ENCODE measurements at places on chromosomes 11 and 22.
A peak's percentile ranks its signal among the peaks of the same experiment; 100 is the strongest.

DNA sequence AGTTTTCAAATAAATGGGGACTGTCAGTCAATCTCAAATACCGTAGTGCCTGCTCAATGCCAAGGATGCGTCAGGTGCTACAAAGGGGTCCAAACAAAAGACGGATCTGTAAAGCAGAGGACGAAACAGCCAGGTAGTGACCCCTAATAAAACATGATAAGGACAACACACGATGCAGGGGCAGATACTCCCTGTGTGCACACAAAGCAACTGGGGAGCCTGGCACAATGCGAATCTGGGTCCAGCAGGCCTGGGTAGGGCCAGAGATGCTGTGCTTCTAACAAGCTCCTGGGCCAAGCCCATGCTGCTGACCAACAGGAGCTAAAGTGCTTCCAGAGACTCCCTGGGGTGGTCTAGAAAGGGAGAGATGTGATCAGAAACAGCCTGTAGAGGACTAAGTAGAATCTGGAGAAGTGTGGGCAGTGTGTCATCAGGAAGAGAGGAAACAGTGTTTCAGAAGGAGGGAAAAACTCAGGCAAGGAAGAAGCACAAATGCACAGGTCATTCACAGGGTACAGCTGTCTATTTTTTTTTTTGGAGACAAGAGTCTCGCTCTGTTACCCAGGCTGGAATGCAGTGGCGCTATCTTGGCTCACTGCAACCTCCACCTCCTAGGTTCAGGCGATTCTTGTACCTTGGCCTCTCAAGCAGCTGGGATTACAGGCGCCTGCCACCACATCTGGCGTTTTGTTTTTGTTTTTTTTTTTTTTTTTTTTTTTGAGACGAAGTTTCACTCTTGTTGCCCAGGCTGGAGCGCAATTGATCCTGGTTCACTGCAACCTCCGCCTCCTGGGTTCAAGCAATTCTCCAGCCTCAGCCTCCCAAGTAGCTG, 74.5 kb downstream of the MICAL3 start:
- no peak for DNase-seq

DNA sequence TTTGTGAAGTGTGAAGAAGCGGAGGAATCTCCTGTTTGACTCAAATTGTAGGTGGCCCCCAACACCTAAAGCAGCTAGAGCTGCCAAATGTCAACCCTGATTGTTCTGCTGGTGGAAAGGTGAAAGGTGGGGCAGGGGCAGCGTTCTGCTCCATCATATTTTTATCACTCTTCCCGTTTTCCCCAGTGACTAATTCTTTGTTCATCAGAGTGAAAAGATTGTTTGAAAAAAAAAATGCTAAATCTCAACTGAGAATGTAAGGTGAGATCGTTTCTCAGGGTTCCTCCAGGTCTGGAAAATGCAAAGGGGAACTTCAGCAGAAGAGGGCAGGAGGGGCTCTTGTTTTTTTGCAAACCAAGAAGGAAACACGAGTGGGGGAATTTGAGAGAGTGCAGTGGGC, 137.7 kb downstream of the MN1 start:
- no peak for DNase-seq

- no peak for DNase-seq
Measured at GRCh38 chr11:5546457-5546856, 1.9 kb downstream of the OR52H1 start.

- DNase-seq, result no peak
Measured at GRCh38 chr11:78227921-78228320, 39.2 kb downstream of the USP35 start.

- DNase-seq, result no peak
Measured at GRCh38 chr22:44390613-44390970, 77.8 kb upstream of the SHISAL1 start.

GRCh38 chr11:66739983-66740382, 11.0 kb upstream of the SPTBN2 start:
- peak; percentile 14 for DNase-seq

All from stromal cell of bone marrow (primary cell).